Left hindlimb (tissue), 1 donor: ENCODE measurements at places on chromosomes 6 and 20.

DNA sequence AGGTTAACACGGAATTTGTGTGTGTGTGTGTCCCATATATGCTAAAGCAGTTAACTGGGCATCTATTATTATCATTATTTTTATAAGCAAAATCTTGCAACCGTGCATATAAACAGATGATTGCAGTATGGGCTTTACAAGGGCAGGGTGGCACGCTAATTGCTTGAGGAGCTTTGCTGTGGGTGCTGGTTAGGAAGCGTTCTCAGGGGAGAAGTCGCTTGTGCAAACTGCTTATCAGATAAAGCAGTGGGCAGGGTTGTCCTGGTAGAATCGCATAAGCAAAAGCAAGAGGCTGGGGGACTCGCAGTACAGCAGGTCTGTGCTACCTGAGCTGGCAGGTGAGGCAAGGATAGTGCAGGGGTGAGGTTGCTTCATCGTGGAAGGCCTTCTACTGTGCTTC, 9.7 kb upstream of the CCN6 start:
- no peak for DNase-seq

- DNase-seq: no peak
Observed at GRCh38 chr20:60113024-60113724, 155.0 kb downstream of the CDH26 start.

DNA sequence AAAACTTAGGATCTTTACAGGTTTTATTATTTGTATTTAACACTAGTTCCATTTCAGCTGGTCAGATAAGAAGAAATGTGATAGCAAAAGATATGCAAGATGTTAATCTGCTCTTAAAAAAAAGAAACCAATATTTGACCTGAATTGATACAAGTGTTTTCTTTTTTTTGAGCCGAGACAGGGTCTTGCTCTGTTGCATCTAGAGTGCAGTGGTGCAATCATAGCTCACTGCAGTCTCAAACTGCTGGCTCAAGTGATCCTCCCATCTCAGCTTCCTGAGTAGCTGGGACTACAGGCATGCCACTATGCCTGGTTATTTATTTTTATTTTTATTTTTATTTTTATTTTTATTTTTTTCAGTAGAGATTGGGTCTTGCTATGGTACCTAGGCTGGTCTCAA, 133.0 kb downstream of the GMPR start:
- no peak for DNase-seq

- DNase-seq: no peak
Observed at GRCh38 chr6:94026575-94026974, 607.2 kb upstream of the EPHA7 start.

- DNase-seq: no peak
Observed at GRCh38 chr6:29017428-29017802, 12.3 kb upstream of the ZNF311 start.

DNA sequence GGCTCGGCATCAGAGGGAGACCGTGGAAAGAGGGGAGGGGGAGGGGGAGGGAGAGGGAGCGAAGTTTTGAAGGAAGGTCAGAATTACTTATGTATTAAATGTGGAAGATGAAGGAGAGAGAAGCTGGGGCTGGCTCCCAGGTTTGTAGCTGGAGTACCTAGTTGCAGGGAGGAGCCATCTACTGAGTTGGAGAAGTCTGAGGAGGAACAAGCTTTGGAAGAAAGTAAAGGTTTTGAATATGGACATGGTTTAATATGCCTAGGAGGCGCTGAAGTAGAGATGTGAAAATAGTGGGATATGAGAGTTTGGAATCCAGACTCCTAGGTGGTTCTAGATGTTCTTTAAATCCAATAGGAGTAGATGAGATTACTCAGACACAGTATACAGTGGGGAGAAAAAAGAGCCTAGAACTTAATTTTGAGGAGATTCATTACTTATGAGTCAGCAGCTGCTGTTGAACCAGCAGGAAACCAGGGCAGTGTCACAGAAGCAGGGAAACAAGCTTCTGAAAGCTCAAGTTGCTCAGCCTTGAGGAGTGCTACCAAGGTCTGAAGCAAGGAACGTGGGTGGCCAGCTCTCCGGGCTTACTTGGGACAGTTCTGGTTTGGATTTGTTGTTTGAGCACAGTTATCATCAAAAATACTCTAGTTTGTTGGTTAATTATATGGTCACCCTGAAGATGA, 149.3 kb downstream of the UTRN start:
- DNase-seq: no peak

- DNase-seq: no peak
Observed at GRCh38 chr6:163323705-163324104, 90.8 kb upstream of the QKI start.
